ENCODE measurements at places on chromosomes 12 and 14.

GRCh38 chr12:75977590-75977951 lies 54.0 kb downstream of the PHLDA1 start:
- DNase-seq, result no peak

DNA sequence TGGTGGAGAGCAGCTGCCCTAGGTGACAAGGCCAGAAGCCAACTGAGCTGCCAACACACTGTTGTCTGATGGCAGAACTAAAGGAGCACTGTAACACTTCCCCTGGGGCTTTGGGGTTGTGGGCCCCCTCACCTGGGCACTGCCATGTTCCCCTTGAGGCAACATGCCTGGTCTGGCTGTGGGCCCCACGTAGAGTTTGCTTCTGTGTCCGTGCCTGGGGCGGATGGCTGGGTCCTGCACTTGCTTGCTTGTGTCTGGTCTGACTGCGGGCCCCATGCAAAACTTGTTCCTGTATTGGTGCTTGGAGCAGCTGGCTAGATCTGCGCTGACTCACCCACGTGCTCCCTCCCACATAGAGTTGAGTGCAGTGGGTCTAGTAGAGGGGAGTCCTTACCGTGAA lies 78.4 kb downstream of the MNAT1 start:
- DNase-seq, result no peak

DNA sequence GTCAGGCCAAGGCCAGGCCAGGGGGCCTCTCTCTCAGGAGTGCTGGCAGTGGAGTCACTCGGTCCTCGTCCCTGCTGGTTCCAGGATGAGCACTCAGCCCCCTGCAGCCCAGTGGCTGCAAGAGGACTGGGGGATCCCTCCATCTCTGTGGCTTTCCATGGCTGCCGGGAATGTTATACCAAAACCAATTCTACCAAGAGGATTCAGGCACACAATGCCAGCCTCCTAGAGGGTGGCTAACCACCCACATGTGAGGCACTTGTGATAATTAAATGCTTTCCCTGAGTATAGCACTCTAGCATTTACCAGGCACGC lies 21.9 kb downstream of the ASB2 start:
- no peak for DNase-seq

- no peak for DNase-seq
These were observed 88.7 kb upstream of the RAP1B start for GRCh38 chr12:68521848-68522502.

- DNase-seq, result no peak
These were observed 202.7 kb upstream of the DAAM1 start for GRCh38 chr14:58985786-58986185.

DNA sequence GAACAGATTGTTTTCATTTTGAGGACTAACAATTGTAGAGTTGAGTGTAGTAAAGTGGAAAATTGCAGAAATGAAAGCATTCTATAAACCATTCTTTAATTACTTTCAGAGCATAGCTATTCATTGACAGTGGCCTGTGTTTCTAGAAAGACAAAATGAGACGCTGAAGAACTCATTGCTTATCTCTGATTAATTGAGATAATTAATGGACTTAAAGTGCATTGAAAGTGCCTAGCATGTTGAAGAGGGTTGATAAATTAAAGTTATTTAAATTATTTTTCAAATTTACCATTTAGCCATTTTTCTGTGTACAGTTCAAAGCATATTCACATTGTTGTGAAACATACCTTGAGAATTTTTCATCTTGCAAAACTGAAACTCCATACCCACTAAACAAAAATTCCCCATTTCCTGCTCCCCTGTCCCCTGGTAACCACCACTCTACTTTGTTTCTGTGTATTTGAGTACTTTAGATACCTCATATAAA lies 57.4 kb downstream of the DAAM1 start:
- no peak for DNase-seq

DNA sequence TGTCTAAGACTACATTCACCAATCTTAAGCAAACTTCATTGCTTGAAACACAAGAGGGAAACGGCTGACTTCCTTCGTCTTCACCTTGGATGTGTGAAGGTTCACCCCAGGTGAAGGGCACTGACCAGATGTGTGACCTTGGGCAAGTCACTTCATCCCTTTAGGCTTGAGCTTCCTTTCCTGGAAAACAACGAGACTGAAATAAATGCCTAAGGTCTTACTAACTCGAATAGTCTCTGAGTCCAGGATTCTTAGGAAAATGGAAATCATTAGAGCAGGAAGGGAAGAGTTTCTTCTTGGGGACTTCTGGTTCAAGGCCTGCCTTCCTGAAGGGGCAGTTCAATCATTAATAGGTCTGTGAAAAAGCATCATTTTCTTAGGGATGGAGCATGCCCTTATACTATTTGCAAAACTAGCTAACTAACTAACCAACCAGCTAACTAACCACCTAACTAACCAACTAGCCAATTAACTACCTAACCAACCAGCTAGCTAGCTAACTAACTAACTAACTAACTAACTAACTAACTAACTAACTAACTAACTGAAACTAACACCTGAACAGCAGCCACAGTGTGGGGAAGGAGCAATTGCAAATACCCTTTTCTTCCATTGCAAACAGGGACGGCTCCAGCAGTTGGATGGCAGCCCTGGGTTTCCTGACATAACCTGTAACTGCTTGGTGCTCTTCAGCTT lies 31.5 kb upstream of the EMP1 start:
- no peak for DNase-seq

- peak; percentile 98 for DNase-seq
These were observed 41.8 kb downstream of the EFCAB11 start for GRCh38 chr14:89912667-89913211.

GRCh38 chr14:104585966-104586697 lies 6.6 kb downstream of the C14orf180 start:
- DNase-seq, result no peak

DNA sequence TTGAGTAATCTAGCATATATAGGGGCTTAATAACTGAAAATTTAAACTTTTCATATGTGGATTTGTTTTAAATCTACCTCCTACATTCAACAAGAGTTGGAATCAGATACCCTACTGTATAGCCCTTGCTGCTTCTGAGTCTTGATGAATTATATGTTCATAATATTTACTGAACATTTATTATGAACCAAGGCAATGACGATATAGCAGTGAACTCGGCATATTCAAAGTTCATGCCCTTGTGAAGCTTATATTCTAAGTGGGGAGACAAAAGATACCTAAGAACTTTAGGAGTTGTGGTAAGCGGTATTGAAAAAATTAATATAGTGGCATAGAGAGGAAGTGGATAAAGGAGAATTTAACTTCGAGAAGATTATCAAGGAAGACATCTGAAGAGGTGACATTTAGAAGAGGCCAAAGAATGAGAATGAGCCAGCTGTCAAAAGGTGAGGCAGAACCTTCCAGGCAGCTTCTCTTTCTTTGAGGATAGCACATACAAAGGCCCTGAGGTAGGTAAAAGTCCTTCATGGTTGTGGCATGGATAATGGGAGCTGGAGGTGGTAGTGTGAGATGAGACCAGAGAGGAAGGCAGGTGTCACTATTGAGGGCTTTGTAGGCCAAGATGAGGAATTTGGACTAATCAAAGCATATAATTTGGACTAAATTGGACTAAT lies 10.2 kb downstream of the EID3 start:
- no peak for DNase-seq

DNA sequence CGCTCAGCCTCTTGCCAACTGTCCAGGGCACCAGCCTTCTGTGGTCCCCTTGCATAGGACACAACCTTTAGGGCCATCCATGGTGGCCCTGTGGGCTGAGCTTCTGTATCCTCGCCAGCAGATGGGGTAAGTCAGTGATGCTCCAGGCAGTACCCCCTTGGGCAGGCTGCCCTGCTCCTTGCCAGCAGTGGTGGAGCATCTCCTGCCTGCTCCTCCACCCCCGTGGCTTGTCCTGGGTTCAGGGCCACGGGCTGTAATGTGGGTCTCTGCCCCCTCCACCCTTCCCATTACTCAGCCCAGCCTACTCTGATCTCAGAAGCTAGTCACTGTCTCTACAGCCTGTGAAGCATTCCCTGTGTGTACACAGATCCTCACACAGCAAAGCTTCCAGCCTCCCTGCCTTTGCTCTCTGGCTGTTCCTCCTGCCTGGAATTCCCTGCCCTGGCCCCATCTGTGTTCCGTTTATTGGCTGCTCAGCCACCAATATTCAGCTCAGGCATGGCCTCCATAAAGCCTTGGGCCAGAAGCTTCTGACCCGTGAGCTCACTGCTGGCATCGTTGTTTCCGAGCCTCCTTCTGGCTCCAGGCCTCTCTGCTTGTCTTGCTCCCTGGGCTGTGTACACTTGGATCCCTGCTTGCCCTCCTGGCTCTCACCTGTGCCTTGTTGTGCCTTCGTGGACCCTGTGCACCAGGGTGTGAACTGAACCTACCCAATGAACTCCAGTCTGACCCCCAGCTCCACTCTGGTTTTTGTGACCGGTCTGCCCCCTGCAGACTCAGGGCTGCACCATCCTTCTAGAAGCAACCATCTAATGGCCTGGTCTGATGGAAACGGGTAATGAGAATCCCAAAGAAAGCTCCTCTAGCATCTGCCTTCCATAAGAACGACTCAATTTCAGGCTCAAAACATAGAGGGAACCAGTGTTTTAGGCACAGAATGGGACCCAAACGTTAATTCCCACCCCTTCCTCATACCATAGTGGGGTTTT lies 177.0 kb upstream of the PRMT8 start:
- no peak for DNase-seq

DNA sequence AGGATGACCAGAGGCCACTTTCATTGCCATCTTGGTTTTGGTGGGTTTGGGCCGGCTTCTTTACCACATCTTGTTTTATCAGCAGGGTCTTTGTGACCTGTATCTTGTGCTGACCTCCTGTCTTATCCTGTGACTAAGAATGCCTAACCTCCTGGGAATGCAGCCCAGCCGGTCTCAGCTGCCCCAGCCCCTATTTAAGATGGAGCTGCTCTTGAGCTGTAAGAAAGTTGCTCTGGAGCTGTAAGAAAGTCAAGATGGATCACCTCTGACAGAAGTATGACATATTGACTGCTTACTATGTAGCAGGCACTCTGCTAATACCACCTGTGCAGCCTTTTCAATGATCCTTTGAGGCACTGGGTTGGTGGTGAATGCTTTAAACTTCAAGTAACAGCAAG lies 52.1 kb downstream of the RIN3 start:
- no peak for DNase-seq

GRCh38 chr12:3137268-3137781 lies 60.1 kb downstream of the TSPAN9 start:
- DNase-seq, result no peak

GRCh38 chr14:38053666-38054065 lies 154.0 kb upstream of the SSTR1 start:
- DNase-seq, result no peak

GRCh38 chr14:77580477-77580876 lies 36.0 kb downstream of the SPTLC2 start:
- DNase-seq, result no peak

DNA sequence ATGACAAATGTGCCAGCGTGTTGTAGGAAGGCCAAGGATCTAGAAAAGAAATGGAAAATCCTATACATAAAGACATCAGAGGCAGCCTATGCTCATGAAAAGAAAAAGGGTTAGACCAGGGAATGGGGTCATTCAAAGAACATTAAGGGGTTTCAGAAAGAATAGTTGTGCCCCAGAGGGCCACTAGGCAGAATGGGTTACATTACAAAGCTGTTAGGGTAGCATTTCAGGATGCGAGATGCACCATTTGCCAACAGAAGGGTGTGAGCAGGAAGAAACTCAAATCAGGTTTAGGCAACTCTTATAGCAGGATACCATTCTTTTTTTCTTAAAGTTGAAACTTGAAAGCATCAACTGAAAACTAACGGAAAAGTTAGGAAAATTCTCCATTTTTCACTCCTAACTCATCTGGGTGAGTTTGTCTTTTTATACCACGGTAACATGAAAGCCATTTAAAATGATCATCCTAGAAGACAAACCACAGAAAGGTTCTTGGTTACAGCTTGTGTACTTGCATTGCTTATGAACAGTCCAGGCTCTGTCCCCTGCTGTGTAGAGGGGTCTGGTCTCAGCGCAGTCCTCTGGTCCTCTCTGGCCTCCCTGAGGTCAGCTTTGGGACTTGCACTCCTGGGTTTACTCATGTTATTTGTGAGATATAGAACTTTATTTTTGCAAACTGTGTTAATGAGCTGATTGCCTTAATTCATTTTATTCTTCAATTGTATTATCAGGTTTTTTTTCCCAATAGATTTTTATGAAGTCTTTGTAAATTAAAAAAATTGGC lies 209.1 kb downstream of the DACT1 start:
- DNase-seq, result no peak

DNA sequence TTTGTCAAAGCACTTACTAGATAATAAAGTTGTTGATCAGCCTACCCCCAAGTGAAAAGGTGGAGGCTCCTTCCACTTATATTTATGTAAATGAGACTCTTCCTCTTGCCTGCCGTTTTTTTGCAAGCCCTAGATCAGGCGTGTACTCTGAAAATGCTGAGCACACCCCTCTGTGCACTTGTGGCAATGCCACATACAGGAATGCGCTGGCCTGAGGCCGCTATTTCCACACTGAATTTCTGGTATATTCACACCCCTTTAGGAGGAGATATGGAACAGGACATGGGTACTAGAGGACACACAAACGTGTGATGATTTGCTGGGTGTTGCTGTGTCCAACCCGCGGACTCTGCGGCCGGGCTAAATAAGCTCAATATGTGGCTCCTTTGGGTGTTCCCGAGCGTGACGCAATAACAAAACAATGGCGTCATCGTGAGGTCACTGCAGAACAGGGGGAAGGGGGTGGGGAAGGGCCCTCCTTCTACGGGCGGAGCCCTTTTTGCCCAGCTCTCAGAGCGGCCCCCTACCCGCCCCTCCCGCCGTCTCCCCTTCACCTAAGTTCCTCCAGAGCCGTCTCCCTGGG lies 554 bp upstream of the TSPAN31 start:
- DNase-seq, result no peak

DNA sequence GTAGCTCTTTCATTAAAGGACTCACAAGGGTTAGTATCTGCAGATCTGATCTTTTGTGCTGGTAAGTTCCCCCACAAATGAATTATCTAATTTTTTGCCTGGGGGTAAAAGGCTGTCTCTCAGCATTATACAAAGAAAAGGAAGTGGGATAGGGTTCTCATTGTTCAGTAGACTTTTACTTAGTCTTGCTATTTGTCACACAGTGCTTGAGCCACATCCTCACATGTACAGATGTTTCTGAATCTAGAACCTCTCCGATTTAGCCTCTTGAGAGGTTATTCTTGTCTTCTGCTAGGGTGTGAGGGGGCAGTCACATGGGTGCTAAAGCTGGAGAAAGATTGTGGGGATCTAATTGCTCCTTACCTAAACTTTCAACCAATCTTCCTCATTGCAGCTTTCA lies 93.0 kb downstream of the SLC41A2 start:
- no peak for DNase-seq

- DNase-seq, result no peak
These were observed 351.3 kb downstream of the TMEM121 start for GRCh38 chr14:105877645-105878044.

DNA sequence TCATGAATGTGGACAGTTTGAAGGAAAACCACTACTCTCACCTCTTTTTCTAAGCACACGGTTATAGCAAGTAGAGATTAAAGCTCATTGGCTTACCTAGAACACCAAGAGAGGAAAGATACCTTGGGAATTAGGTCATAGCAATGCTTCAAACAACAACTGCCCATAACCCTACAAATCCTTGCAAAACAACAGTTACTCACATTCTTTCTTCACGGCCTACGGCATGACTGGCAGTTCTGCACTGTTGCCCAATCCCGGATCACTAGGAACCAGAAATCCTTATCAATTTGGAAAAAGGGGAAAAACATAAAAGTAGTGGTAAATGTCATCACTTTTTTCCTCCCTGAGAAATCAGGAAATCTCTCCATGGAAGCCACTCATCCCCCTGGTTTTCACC lies 9.6 kb upstream of the ISM2 start:
- peak; percentile 75 for DNase-seq

Measured in astrocyte (in vitro differentiated cells and primary cell).